ENCODE measurements at places on chromosomes 1 and 21.

DNA sequence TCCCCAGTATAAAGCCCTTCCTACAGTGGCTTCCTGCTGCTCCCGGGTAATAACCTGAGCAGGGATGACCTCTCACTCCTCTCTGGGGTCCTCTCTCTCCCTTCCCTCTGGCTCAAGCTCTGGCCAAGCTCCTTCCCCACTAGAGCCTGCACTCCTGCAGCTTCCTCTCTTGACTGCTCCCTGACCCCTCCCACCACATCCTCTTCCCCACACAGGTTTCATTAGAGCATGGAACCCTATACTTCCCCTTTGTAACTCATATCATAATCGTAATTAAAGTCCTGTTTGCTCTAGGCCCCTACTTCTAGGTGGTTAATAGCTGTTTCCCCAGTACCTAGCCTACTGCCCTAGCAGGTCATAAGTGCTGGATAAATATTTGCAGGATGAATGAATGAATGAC lies 146.2 kb downstream of the C1orf21 start:
- DNase-seq = no peak

DNA sequence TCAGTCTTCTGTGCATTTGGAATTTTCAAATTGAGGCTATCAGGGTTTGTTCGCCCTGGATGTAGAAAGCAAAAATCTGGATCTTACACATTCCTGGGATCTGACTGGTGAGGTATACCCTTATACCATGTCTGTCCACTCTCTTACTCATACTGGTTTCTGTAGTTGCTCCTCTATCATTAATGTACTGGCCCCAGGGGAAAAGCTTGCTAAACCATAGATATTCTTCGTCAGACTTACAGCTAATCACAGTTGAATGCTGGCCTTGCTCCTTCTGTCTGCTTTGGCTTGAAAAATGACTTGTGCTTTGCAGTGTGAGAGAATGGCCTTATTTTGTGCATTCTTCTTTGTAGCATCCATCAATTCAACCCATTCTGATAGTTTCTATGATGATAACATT lies 30.5 kb downstream of the TBCE start:
- no peak for DNase-seq

DNA sequence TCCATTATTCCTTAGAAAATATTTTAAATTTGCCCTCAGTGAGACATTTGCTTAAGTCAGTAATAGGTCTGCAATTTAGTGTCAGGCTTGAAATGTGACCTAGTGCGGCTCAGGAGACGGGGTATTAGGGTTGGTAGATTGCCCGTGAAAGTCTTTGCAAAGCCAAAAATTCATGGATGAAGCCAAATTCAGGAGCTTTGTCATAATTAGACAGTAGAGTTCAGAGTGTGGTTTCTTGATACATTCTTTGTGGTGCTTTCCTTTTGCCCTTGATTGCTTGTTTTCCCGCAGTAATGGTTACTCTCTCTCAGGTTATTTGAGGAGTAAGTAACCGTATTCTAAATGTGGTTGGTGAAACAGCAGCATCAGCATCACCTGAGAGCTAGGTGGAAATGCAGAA lies 120.7 kb downstream of the RPS6KC1 start:
- DNase-seq = no peak

- DNase-seq = no peak
Measured at GRCh38 chr1:47235241-47235681, 3.2 kb upstream of the TAL1 start.

GRCh38 chr1:11273595-11274234 lies 717 bp downstream of the UBIAD1 start:
- DNase-seq = no peak

DNA sequence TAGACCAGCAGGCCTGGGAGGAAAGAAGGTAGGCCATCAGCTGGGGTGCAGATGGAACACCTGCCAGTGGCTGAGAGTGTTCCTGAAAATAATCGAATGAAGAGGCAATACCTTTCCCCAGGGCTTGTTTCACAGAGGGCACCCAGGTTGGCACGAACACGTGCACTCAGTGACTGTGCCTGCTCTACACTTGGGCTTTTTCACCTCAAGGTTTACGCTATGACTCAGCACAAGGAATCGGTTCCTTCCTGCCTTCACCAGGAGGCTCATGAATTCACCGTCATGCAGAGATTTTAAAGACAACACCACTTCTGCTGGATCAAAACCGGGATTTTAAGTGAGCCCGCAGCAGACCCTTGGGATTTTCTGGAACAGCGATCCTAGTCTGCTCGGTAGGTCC lies 118.5 kb upstream of the ADAR start:
- no peak for DNase-seq

- no peak for DNase-seq
Measured at GRCh38 chr1:10916991-10917390, 95.5 kb upstream of the TARDBP start.

DNA sequence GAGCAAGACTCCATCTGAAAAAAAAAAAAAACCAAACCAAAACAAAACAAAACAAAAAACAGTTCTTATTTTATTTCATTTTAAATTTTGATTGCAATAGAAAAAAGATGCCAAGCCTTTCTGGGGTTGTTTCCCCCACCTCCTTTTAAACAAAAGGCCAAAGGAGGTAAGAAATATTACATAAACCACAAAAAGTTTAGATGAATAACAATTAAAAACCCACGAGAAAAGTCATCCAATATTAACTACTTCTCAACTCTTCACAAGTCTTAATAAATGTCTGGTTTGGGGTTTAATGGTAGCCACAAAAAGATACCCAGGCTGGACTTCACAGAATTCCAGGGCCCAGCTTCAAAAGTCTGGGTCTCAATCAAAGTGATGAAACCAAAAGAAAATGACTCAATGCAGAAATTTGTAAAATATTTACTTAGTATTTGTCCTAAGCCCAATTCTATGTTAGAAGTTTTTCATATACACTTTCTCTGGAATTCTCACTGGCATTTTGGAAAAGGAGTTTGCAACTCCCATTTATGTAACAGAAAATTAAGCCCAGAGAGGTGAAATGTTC lies 47.0 kb upstream of the SDC3 start:
- no peak for DNase-seq

DNA sequence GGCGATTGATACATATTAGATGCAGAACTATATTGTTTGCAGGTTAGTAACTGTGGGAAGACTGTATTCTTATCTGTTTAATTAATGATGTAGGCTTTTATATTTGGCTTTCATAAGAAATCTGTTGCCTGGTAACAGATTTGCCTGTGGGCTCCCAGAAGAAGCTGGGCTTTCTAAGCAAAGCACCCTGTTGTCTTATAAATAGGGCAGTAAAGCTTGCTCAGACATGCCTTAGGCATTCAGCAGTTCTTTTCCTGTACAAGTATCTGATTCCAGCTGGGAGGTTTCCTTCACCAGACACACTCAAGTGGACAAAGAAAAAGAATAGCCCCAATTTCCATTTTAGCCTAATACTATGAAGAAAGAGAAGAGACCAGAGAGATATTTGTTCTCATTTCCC lies 524.0 kb downstream of the LRRIQ3 start:
- no peak for DNase-seq

GRCh38 chr1:149888999-149889289 lies 10.4 kb upstream of the BOLA1 start:
- no peak for DNase-seq

GRCh38 chr21:45249626-45250025 lies 38.1 kb downstream of the POFUT2 start:
- DNase-seq = peak; percentile 41

GRCh38 chr1:21605964-21606705 lies 63.0 kb downstream of the RAP1GAP start:
- no peak for DNase-seq

DNA sequence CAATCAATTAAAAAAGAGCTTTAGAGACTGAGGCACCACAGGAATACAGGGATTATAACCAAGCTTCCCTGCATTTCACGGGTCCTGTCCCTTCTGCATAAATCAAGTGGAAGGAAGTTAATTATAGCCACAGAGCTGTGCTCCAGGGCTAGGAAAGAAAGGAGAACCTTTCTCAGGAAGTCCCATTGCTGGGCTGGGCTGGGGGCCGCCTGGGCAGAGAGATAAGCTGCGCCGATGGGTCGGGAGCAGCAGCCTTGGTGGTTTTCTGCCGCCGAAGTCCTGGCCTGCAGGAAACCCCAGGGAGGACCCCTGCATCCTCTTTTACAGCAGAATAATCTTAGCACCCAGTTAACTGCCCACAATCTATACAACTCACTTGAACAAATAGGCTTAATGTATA lies 12.6 kb upstream of the CD34 start:
- no peak for DNase-seq

GRCh38 chr1:206427291-206427690 lies 43.0 kb upstream of the IKBKE start:
- no peak for DNase-seq

GRCh38 chr1:201938440-201939035 lies 7.8 kb downstream of the LMOD1 start:
- no peak for DNase-seq

- no peak for DNase-seq
Measured at GRCh38 chr21:25550352-25551120, 56.7 kb downstream of the MRPL39 start.

DNA sequence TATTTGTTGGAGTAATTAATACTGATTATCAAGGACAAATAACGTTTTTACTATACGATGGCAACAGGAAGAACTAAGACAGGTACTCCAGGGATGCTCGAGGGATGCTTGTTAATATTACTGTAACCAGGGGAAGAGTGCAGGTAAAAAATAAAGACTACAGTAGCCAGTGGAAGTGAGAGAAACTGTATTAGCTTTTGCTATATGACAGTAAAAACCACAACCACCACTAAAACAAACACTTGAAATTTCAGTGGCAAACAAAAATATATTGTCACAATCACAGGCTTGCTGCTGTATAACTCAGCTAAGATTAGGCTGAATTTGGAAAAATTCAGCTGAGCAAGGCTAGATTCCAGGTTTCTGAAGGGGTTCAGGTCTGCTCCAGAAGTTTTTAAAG lies 812.6 kb upstream of the ADGRL4 start:
- no peak for DNase-seq

DNA sequence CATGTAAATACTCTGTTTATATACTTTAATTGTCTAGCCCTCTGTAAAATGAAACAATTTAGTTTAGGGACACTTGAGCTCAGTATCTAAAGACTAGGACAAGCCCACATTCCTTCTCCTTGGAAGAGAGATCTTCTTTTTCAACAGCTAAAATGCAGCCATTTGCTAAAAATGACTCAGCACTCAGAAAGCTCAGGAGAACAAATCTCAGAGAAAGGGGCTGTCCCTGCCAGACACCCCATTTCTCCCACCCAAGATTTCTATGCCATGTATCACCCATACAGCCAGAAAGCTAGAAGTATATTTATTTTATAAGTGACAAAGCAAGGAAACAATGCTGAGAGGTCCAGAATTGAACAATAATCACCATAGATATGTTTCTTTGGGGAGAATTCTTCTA lies 23.2 kb upstream of the PRDX6 start:
- no peak for DNase-seq

GRCh38 chr1:67144696-67145095 lies 9.9 kb upstream of the C1orf141 start:
- DNase-seq = no peak

All from coronary artery (tissue), 2 donors.